ENCODE measurements at places on chromosomes 7 and 10. TPM values are rescaled to one million over a fixed set of nuclear protein-coding genes. Genes with fewer than 3 reads are reported as not detected.
A peak's percentile ranks its signal among the peaks of the same experiment; 100 is the strongest.

Gene SAP25
- 8.1 TPM for total RNA-seq

Gene CFAP43
- total RNA-seq, result 4.7 TPM

Gene CTNNA3
- total RNA-seq, result 1.7 TPM

Gene CCDC6
- total RNA-seq, result 57.6 TPM

Gene ELN
- total RNA-seq, result 0.33 TPM

Gene KIAA1549
- 43.1 TPM for total RNA-seq

Gene DRGX
- total RNA-seq, result not detected

Gene KCNH2
- total RNA-seq, result 9.4 TPM

Gene VPS37D
- total RNA-seq, result 15.6 TPM

Gene SLC18A3
- 0.20 TPM for total RNA-seq

Gene RBP3
- total RNA-seq, result not detected

Gene GPR15LG
- not detected for total RNA-seq

Gene DPY19L1
- total RNA-seq, result 31.6 TPM

Gene CDC14C
- total RNA-seq, result 0.22 TPM

Gene SRGN
- not detected for total RNA-seq

Gene EPHA1
- 56.3 TPM for total RNA-seq

Gene NKX1-2
- not detected for total RNA-seq

Gene ANAPC16
- total RNA-seq, result 85.3 TPM

Gene PTPN20
- not detected for total RNA-seq

- DNase-seq, result no peak
These were observed 7.7 kb downstream of the GHRHR start for GRCh38 chr7:30971440-30971839.

GRCh38 chr7:75559355-75559975, 67.3 kb downstream of the SPDYE5 start:
- DNase-seq, result no peak

GRCh38 chr10:26960308-26960707, 99.5 kb upstream of the ABI1 start:
- DNase-seq, result no peak

- no peak for DNase-seq
These were observed 106.0 kb downstream of the CYTH3 start for GRCh38 chr7:6166443-6166891.

DNA sequence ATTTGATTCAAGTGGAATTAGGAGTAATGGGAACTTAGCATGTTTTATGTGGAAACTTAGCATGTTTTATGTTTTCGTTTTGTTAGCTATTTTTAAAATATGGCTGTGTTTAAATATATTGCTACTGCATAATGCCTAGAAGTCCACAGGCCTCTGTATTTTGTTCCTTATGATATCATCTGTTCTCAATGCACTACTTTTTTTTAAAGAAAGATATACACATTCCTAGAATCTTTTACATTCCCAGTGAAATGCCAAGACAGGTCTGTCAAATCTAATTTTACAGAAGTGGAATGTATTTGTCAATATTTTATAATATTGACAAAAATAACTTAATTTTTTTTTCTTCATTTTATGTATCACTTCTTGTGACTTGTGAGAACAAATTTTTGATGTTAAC, 51.6 kb downstream of the ST7 start:
- no peak for DNase-seq

DNA sequence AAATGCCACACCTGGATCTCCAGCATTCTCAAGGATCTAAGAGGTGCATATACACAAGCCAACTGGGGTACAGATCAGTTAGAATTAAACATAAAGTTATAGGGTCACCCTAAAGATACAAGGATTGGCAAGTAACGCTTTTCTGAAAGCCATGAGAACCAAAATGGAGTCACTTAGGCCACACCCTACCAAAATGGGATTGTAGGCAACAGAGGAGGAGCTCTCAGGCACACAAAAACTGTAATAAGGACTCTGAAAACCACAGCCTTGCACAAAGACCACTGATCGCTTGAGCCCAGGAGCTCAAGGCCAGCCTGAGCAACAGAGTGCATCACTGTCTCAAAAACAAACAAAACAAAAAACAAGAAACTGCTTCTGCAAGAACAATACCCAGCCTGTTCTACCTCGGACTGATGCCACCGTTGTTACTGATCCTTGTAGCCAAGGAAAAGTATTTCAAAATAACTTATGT, 35.5 kb downstream of the SVOPL start:
- no peak for DNase-seq

DNA sequence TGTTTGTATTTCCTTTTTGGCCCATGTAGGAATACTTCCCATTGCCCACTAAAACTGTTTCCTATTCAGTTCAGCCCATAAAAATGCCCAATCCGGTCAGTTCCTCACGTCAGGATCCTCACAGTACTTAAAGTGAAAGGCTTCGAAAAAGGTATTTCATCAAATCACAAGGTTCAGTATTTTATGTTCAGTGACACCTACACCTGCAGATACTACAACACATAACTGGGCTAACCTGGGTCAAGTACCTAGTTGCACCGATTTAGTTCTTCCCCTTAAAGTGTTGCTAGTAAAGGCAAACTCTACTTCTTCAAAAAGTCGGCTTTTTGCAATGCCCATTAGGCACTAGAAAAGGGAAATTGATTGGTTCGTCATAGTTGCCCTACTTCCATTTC, 1.1 kb downstream of the SNX13 start:
- DNase-seq, result no peak

DNA sequence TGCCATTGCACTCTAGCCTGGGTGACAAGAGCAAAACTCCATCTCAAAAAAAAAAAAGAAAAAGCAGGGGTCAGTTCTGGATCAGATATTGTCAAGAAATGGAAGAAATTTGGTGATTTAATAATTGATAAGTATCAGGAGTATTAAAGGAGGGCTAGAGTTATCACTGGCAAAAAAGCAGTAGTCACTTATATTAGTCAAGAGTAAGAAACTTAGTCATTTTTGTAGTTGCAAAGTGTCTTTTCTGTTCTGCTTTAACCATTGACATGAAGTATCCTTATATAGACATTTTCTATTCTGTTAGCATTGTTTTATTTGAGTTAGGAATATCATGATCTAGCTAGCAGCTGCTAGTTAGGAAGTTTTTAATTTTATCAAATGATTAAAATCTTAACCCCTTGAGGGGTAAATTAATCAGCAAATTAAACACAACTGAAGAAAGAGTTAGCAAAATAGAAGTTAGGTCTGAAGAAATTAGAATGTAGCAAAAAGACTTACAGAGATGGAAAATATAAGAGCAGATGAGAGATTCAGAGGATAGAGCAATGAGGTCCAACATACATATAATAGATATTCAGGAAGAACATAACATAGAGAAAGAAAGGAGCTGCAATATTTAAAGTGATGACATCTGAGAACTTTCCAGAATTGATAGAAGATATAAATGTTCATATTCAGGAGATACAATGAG, 7.3 kb upstream of the CCDC6 start:
- DNase-seq, result no peak

DNA sequence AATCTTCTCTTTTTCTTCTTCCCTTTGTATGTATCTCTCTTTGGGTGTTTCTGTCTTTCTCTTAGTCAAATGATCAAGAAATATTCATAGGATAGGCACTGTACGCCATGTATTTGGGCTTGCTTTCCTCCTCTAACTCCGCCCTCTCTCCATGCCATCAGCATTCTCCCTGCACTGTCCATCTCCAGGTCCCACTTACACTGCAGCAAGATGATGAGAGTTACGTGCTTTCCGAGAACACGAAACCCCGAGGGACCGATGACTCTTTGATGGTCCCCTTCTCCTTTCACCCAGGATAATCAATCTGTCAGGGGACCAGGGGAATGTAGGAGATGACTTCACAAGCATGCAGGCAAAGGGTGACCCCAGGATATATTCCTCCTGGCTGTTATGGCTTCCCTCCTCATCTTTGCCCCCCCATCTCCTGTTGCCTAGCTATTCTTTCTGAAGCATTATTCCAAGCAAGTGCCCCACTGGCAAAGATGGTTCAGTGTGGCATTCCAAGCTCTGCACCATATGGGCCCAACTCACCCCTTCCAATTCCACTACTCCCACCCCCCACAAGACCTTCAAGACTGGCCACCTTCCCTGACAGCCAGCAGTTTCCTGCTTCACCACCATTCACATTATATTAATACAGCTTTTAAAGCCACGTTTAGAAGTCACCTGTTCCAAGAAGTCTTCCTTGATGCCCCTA, 40.0 kb downstream of the HIF1AN start:
- DNase-seq, result no peak

- DNase-seq, result no peak
These were observed 228.5 kb downstream of the MTERF1 start for GRCh38 chr7:91651986-91652385.

GRCh38 chr10:18501198-18501597, 150.2 kb downstream of the NSUN6 start:
- DNase-seq, result no peak

DNA sequence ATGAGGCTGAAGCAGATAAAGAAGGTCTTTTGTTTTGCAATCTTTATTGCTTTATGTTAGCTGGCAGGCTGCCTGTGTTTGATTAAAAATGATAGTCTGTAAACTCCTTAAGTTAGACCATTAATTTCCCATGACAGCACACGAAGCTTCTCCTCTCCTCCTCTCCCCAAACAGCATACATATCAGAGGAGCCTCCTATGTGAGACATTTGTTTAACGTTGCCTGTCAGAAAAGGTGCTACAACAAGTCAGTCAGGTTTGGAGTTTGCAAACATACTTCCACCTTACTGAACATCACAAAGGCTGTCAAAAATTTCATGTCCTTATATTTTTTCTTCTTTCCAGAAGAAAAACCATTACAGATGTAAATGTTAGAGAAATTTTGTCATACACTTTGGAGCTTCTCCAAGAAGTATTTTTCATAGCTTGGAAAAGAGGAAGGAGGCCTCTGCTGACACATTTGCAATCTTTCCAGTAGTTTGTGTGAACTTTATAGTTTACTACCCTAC, 393.1 kb downstream of the EXOC4 start:
- no peak for DNase-seq

GRCh38 chr10:17423632-17424186, 30.7 kb downstream of the ST8SIA6 start:
- DNase-seq, result no peak

- no peak for DNase-seq
These were observed 34.3 kb downstream of the FRMPD2 start for GRCh38 chr10:48240196-48240595.

GRCh38 chr10:6563075-6563474, 17.0 kb downstream of the PRKCQ start:
- no peak for DNase-seq

DNA sequence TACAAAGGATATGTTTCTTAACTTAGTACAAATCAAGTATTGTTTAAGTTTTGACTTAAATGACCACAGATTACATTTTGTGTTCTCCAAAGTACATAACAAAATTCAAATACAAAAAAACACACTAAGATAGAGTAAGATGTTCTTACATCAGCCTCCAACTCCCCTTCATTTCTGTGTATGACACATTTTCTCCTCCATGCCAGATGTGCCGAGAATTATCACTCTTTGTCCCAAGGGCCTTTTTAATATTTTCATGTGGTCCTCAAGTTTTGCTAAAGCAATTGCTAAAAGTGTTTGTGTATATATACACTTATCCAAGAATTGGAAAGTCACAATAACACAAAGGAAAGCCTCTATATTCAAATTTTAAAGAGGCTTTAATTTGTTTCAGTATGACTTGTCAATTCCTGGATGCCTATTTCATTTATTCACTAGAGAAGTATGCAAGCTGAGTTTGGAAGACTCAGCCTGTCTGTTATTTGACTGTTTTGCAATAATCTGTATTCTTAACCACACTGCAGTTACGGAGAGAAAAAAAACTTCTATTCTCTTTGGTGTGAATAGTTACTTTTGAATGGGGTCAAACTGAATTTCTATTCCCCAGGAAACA, 586.4 kb upstream of the SEMA3D start:
- DNase-seq, result no peak

- no peak for DNase-seq
These were observed 1.6 kb downstream of the HTR7 start for GRCh38 chr10:90856261-90856660.

GRCh38 chr10:97731346-97732051, 5.4 kb upstream of the ZFYVE27 start:
- peak; percentile 51 for DNase-seq

GRCh38 chr7:26397796-26398426, 106.2 kb downstream of the SNX10 start:
- DNase-seq, result peak; percentile 32

GRCh38 chr10:43228783-43229207, 38.1 kb downstream of the RASGEF1A start:
- peak; percentile 8 for DNase-seq

DNA sequence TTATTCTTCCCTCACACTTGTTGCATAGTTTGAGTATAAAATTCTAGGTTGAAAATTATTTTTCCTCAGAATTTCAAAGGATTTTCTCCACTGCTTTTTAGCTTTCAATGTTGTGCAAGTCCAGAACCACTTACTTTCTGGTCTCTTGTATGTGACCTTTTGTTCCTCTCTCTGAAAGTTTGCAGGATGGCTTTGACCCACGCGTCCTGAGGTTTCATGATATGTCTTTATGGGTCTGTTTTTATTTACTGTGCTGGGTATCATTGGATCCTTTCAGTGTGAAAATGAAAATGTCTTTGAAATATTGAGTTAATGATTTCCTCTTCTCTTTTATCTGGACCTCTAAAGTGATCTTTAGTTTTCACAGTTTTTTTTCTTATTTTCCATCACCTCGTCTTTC, 38.5 kb downstream of the C1GALT1 start:
- DNase-seq, result no peak
